ENCODE measurements at places on chromosomes 6 and 20. TPM values are rescaled to one million over a fixed set of nuclear protein-coding genes. Genes with fewer than 3 reads are reported as not detected.
A peak's percentile ranks its signal among the peaks of the same experiment; 100 is the strongest.

Gene CTCFL
- not detected for total RNA-seq

Gene NKAIN4
- not detected for total RNA-seq

DNA sequence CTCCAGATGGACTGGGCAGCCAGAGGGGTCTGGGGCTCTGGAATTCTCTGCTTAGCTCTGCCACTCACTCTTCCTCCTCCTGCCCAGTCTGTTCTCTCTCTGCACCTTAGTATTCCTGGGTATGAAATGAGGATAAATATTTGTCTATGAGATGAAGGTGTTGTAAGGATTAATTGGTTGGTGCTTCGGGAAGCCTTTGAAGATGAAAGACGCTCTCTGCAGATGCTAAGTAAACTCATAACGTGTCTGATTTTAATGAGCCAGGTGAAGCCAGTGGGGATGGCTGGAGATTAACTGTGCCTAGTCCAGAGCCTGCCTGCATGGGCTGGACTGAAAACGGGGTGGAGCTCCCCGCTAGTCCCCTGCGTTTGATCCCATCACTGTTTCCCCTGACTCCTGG, 23.1 kb upstream of the TCP11 start:
- DNase-seq = no peak

DNA sequence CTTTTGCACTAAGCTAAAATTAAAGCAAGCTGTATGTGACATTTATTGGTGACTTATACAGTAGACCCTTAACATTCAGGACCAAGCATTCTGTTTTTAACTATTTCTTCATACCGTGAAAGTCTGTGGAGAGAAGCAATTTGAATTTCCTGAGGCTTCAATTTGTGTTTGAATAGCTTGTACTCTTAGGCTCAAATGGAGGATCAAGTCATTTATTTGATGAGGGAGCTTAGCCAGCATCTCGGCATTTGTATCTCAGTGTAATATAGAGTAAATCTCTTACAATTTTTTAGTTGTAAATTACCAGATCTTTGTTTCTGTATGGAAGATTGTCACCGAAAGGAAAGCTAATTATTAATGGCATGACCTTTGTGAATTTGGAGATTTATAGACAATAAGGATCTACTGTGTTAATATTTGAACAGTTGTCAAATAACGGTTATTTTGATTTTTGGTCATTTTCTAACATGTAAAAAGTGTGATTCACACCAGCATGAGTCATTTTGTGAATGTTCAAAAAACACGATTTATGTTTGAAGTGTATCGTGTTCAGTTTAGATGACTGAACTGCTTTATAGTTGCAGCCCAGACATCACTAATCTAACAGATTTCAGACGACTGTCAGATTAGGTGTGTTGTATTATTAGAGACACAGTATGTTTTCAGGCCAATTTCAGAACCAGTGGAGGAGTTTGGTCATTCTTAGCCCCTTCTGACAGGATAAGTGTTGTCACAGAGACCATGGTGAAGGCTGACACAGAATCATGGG, 332.9 kb downstream of the CDKAL1 start:
- DNase-seq = no peak

DNA sequence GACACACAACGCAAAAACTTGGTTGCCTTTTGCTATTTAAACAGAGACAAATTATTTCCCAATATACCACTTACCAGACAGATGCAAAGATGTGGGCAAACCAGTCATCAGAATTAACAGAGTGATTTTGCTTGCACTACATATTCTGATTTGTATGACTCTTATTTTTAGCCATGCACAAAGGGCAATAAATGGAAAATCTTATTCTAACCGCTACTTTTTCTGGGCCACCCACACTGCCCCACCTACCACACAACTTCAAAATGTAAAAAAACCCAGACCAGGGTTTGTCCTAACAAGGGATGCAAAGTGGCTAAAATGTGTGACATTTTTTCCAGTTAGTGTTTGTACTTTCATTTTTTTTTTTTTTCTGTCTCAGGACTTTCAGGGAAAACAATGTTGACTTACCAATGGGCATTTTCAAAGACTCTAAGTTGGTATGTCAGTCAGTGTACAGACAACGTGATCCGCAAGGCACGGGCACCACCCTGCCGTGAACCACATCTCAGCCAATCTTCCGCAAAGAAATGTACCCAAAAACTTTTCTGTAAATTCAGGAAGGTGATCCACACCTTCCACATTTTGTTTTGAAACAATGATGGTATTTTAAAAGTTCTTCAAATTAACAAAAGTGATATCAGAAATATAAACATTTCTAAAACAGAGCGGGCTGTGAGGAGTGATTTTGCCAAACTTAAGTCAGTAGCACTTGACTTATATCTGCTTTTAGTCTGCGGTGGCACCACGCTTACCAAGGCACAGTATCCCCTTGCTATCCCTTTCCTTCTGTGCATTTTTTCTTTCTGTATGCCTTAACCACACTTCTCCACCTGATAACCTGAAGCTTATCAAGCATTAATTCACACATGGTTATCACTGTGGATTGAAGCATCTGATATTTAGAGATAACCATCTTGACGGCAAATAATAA, 185.6 kb downstream of the GJA10 start:
- DNase-seq = no peak

- DNase-seq = peak; percentile 79
These were observed 6.4 kb downstream of the CFB start for GRCh38 chr6:31952140-31952805.

DNA sequence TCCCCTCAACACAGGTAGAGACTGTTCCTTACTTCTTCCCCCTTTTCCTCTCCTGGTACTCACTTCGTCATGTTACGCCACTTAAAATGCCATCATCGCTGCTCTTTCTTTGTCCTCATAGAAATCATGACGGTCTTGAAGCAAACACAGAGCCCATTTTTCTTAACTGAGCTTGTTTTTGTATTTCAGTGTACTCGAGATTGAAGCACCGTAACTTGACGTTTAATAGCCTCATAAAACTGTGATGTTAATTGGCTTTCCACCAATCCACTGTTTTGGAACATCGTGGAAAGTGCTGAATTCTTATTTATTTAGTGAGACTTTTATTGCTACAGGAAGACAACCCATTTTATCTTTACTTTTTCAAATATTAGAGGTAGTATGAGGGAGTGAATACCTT, 38.7 kb downstream of the DUSP22 start:
- DNase-seq = no peak

Gene HCRTR2
- not detected for total RNA-seq

DNA sequence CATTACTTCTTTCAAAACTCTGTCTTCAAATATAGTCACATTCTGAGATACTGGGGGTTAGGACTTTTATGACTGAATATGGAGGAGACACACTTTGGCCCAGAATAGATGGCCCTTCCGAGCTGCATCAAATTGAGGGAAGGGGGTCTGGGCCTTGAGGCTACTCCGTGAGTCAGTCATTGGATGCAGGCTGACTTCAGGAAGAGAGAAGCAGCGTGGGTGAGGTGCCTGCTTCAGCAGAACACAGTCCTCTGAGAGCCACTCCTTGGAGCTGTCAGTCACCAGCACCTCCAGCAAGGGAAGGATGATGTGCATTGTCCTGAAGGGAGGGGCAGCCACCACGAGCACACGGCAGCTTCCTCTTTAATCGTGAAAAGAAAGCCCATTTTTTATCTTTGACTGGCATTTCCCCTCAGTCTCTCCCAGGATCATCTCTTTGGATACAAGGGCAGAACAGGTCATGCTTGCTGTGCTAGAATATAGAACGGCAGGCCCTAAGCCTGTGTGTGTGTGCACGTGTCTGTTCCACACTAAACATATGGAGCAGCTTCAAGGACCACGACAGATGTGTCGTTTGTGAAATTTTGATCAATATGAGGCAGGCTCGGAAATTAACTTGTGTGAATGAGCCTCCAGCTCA, 721.6 kb downstream of the KIF16B start:
- DNase-seq = no peak

DNA sequence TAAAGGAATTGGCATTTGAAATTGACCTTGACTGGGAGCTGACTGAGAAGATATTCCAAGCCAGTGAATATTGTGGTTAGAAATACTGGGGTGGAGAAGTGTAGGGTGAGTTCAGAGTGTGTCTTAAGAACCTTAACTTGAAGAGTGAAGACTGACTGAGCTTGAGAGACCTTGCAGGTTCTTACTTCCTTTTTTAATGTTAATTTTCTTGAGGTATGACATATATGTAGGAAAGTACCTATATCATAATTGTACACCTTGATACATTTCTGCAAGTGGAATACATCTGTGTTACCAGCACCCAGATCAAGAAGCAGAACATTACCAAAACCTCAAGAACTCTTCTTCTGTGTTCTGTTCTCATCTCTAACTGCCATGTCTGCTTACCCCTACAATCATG, 11.0 kb downstream of the DHX35 start:
- no peak for DNase-seq

- no peak for DNase-seq
These were observed 417.0 kb upstream of the JAG1 start for GRCh38 chr20:11090751-11091150.

- peak; percentile 86 for DNase-seq
These were observed 19.7 kb downstream of the HLA-DOB start for GRCh38 chr6:32796848-32797776.

DNA sequence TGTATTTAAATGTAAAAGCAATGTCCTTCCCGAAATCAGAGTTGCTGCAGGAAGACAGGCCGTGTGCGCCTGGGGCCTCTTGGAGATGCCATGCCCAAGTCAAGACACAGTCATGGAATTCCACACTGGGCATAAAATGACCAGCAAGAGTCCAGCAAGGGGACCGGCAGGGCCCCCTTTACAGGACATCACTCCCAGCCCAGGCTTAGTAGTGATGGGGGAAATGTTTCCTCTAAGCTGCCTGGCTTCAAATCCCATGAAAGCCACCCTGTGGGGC, 1.9 kb upstream of the PPP1R3G start:
- no peak for DNase-seq

DNA sequence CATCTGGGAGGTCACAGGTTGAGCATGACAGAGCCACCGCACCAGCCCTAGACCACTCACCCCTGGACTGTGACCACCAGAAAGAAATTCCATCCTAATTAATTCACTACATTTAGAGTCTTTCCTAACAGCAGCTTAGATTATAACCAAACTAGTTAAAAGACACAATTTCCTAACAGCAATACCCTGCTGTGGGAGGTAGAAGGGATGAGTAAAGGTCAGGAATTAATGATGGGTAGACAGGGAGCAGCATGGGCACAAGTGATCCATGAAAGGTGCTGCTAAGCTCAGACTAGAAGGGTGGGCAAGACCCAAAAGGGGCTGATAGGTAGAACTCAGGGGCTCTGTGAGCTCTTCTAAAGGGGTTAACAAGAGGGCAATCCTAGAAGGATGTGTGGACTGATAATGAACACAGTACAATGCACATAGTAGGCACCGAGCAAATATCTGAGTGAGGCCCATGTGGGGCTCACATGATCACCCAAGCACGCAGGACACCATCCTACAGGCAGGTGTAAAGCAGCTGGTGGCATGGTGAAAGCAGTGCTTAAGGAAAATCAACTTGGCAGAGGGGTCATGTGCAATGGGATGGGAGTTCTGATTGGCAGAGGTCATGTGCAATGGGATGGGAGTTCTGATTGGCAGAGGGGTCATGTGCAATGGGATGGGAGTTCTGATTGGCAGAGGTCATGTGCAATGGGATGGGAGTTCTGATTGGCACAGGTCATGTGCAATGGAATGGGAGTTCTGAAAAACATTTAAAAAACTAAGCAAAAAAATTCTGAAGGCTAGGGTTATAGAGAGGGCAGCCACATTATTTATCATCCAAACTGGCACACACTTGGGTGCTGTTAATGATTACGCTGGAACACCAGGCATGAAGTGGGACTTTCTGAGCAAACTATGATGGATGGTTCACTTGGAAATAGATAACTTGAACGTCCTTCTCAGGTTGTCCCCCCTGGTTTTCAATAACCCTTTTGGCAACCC, 188.2 kb upstream of the FOXQ1 start:
- no peak for DNase-seq

Gene CD109
- total RNA-seq = 19.6 TPM

DNA sequence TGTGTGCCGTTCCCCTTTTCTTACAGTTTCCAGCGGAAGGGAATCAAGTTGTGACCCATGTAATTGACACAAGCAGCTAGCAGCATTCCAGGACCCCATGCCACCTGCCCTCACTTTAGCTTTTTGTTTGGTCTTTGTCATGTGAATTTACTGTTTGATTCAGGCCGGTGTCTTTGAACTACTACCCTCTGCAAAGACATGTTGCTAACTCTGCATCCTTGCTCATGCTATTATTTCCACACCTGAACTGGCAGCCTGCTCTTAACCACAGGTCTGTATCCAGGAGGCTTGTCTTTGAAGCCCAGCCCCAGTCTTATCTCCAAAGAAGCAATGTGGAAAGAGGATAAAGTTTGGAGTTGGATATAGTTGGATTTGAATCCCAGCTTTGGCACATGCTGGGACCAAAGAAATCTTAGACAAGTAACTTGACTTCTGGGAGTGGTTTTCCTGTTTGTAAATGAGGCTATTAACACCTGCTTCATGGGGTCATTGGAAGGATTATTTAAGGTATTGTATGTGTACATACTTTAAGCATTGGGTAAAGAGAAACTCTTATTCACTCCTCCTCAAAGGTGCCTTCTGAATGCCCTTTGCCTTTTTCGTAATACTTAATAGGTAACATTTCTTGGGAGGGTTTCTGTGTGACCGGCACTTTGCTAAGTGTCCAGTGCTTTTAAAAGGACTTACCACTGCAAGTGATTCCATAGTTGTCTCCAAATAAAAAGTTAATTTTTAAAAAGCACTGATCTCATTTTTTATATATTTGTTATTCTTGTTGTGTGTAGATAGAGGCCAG, 52.4 kb downstream of the RALY start:
- peak; percentile 29 for DNase-seq

DNA sequence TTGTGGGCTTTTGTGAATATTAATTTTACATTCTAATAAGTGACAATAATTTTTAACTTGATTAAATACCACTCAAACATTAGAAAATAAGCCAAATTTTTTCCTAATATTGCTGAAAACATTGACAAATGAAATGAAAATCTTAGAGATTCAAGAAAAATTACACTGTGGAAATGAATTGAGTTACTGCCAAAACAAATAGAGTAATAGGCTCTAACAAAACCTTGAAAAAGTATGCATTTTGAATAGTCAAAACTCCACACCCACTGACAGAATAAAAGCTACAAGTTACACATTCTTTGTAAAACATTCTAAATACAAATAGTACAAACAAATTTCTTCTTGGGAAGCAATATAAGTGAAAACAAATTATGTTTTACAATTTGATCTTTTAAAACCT, 5.9 kb downstream of the TBX18 start:
- no peak for DNase-seq

Gene SCUBE3
- 1.1 TPM for total RNA-seq

GRCh38 chr6:10111975-10112374, 302.9 kb downstream of the TFAP2A start:
- DNase-seq = no peak

Measured in stomach (tissue), 19 donors.